NCI-H2029 (cell line): ENCODE measurements at places on chromosomes 1 and 21.

- peak; percentile 2 for DNase-seq
Observed at GRCh38 chr1:247112479-247112781, 8.3 kb upstream of the ZNF669 start.

DNA sequence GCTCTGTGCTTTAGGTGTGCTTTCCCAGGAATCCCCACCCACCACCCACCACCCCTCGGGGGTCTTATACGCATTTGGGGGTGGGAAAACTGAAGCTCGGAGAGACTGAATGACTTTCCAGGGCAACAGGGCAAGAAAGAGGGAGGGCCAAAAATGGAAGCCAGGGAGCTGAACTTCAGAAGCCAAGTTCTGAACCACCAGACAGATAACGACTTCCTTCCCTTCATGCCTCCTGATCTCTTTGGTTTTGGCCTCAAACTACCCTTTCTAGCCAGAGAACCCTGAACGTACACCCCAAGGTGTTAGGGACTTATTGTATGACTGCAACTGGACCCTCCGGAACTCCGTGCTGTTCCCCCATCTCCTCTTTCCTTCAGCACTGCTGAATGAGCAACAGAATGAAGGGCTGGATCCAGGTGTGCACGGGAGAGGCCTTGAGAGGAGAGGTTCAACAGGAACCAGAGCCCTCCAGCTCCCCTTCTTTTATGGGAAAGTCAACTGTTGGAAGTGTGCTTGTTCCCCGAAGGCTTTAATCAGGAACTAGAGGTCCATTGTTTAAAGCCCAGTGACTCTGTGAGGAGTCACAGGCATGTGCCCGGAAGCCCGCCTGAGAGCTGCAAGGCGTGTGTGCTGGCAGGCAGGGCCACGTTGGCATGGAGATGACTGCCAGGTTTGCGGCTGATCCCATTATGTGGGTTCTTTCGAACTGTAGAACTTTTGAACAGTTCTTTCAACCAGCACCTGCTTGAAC is 3.1 kb downstream of the BACE2 start:
- peak; percentile 66 for DNase-seq

DNA sequence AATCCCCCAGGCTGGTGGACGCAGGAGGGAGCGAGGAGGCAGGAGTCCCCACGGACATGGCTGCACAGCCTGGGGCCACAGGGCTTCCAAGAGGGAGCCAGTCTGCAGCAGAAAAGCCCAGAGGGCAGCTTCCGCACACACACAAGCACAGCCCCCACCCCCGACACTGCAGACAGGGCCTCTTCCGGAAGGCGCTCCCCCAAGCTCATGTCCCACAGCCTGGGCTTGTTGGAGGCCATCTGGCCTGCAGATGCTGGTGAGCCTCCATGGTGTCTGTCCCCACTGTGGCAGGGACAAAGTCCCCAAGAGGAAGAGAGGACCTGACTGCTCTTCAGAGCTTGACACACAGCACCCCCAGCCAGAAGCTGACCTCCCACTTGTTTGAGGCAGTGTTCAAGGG is 13.4 kb upstream of the KIAA1614 start:
- no peak for DNase-seq

DNA sequence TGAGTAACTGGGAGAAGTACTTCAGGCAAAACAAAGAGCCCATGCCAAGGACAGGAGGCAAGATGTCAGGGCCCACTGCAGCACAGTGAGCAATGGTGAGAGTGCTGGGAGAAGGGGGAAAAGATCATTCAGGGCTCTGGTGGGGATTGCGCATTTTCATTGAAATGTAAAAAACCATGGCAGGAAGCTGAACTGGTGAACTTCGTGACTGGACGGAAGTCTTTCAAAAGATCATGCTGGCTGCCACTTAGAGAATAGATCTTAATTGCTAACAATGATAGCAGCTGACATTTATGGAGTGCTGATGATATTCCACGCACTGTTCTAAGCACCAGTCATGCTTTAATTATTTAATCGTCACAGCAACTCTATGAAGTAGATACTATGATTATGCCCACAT is 107.0 kb downstream of the TGFBR3 start:
- no peak for DNase-seq

GRCh38 chr1:58629031-58629462 is 52.0 kb upstream of the TACSTD2 start:
- no peak for DNase-seq

GRCh38 chr1:12014141-12014991 is 4.9 kb upstream of the MIIP start:
- no peak for DNase-seq

DNA sequence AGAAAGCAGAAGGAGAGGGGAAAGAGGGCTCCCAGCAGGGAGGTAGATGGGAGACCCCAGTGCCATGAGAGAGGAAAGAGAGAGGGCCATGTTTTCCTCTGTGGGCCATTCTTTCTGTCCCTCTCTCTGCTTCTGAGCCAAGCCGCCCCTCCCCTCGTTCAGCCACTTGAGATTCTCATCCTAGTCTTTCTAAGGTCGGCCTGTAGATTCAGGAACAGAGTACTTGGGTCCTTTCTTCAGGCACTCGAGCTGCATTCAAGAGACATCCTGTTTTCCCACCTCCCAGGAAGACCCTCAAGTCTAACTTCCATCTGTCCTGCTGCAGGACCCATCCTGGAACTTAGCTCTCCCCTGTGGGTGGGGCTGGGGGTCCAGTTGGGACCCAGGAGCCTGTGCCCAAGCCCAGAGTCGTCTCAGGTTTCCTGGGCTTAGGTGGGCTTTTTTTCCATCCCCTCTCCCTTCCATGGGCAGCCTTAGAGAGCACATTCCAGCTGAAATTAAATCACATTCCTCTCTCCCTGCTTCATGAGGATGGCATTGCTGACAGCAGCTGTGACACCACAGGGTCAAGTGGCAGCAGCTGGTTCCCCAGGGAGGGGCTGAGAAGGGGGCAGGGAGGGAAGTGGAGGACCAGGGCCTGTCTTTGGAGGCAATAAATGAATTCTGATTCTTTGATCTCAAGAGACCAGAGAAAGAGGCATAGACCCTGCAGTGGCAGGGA is 13.0 kb downstream of the NES start:
- peak; percentile 19 for DNase-seq

DNA sequence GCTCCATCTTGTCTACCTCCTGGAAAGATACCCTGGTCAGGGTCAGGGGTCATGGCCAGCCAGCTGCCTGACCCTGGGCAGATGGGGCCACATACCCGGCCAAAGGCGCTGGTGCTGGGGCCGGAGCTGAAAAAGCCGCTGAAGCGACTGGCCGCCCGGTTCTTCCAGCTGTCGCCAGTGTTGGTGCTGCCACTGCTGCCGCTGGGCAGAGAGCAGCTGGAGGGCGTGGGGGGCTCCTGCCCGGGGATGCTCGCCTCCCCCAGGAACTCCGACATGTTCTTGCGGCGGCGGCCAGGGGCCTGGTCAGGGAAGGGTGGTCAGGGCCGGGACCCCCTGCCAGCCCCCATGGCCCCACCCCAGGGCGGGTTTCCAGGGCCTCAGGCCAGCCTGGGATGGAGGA is 7.2 kb upstream of the TNFRSF25 start:
- no peak for DNase-seq

DNA sequence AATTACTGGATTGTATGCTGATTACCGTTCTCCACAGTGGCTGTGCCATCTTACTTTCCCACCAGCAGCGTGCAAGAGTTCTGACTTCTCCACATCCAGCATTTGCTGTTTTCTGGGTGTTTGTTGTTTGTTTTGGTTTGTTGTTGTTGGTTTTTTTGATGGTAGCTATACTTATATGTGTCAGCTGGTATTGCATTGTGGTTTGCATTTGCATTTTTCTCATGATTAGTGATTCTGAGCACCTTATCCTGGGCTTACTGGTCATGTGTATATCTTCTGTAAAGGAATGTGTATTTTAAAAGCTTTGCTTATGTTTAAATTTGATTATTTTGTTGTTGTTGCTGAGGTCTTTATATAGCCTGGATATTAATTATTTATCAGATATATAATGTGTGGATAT is 66.9 kb upstream of the MAP1LC3C start:
- no peak for DNase-seq

DNA sequence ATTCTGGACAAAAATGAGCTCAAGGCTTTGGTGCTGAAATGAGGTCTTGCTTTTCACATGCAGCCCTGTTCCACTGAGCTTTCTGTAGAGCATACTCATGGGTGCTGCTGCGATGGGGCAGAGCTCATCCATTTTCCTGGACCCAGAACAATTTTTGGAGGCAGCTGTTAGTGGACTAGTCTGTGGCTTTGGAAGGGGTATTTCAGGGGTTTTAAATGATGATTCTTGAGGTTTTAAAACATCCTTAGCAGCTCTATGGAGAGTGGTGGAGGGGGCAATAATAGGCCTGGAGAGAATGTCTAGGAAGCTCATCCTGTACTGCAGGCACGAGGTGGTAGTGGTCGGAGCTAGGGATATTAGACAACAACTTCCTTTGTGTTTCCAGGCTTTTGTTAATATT is 16.5 kb downstream of the NOS1AP start:
- DNase-seq = no peak

- DNase-seq = no peak
Observed at GRCh38 chr1:32902535-32902920, 1.3 kb upstream of the TMEM54 start.

DNA sequence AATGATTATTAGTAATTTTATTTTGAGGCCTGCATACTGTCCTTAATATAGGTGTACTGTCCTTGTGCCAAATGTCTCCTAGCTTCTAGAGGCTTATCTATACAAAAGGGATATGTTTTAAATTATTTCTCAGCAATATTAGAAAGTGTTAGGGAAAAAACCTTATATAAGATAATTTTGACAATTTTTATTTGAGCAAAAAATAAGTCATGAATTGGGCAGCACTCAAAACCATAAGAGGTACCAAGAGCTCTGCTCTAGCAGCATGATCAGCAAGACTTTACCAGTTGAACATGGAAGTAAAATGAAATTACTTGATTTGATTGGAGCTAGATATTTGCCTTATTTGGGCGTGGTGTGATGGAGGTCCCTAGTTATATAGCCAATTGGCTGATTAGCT is 157.1 kb downstream of the PTBP2 start:
- DNase-seq = no peak

- no peak for DNase-seq
Observed at GRCh38 chr1:87426463-87427249, 98.0 kb downstream of the LMO4 start.

GRCh38 chr1:68918563-68918962 is 421.7 kb upstream of the DEPDC1 start:
- no peak for DNase-seq

- DNase-seq = no peak
Observed at GRCh38 chr1:171883849-171884248, 42.6 kb downstream of the DNM3 start.

- no peak for DNase-seq
Observed at GRCh38 chr1:151009206-151009587, 948 bp downstream of the PRUNE1 start.

- no peak for DNase-seq
Observed at GRCh38 chr1:227780101-227781044, 35.1 kb upstream of the PRSS38 start.

GRCh38 chr1:78101514-78101913 is 55.7 kb downstream of the GIPC2 start:
- peak; percentile 15 for DNase-seq

- DNase-seq = no peak
Observed at GRCh38 chr1:21871943-21872342, 59.9 kb downstream of the LDLRAD2 start.

GRCh38 chr1:162206300-162206699 is 136.8 kb downstream of the NOS1AP start:
- DNase-seq = no peak

- DNase-seq = no peak
Observed at GRCh38 chr21:46244602-46245001, 16.0 kb upstream of the LSS start.

- DNase-seq = peak; percentile 3
Observed at GRCh38 chr1:19582318-19582717, 61.8 kb upstream of the NBL1 start.

- DNase-seq = no peak
Observed at GRCh38 chr1:2098839-2099785, 48.9 kb downstream of the PRKCZ start.

DNA sequence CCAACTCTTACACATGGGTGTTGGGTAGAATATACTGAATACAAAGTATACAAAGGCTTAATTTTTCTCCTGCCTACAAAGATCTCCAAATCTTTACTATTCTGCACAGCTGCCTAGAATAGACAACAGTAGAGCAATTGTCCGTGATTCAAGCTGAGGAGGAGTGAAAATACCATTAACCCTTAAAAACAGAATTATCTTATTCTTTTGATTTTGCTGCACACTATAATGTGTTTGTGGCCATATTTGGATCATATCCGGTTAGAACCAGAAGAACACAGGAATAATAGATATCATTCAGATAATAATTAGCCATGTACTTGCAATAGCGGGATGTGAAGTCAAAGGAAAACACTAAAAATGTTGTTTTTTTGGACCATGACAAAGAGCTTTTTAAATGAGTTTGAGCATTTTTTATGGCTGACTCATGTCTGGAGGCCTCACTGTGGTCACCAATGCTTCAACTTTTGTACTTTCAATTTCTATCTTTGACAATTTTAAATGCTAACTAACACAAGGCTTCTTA is 197.6 kb upstream of the FOXD3 start:
- DNase-seq = no peak

- no peak for DNase-seq
Observed at GRCh38 chr1:2855206-2856065, 53.9 kb upstream of the TTC34 start.

GRCh38 chr21:26743524-26743923 is 101.7 kb downstream of the ADAMTS1 start:
- DNase-seq = no peak

GRCh38 chr1:108107658-108108057 is 92.5 kb downstream of the SLC25A24 start:
- no peak for DNase-seq

DNA sequence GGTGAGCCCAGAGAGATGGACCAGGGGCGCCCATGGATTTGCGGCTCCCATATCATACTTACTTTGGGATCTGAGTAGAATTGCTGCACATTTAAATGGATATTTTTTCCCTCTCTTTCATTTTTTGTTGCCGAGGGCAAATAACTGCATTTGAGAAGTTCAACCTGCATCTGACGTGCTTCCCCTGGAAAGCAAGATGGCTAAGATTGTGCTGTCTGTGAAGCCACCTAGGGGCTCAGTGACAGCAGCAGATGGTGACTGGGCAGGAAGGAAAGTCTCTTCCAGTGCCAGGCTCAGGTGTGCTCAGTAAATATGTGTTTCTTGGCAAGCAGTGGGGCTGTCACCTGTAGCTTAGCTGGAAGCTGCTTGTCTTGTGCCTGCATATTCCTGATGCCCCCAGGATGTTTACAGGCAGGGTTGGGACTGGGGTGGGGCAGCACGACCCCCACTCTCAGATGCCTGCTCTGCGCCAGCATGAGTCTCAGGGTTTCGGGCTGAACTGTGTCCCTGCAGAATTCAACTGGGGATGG is 59.8 kb upstream of the ETV3 start:
- peak; percentile 67 for DNase-seq

- no peak for DNase-seq
Observed at GRCh38 chr1:223010582-223011504, 132.2 kb downstream of the TLR5 start.
